ENCODE measurements at places on chromosomes 3 and 15.

- no peak for DNase-seq
Measured at GRCh38 chr3:168405288-168405687, 309.6 kb upstream of the GOLIM4 start.

GRCh38 chr15:85754989-85755388, 39.7 kb downstream of the KLHL25 start:
- no peak for DNase-seq

- DNase-seq, result no peak
Measured at GRCh38 chr3:15660055-15660935, 58.8 kb downstream of the BTD start.

DNA sequence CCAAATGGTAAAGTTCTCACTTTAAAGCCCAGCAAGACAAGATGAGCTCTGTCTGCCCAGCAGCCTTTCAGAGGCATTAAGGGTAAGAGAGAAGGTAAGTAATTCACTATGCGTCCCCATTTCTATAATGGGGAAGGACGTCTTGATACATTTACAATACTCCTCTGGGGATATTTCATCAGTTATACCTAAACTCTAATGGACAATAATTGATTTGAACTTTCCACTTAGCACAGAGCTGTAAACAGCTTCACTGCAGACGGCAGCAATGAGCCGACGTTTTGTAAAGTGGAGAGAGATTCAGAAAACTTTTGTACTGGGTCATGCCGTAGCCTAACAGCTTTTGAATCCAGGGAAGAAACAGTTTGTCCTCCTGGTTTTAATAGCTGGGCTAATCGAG, 127.4 kb downstream of the TIGIT start:
- no peak for DNase-seq

DNA sequence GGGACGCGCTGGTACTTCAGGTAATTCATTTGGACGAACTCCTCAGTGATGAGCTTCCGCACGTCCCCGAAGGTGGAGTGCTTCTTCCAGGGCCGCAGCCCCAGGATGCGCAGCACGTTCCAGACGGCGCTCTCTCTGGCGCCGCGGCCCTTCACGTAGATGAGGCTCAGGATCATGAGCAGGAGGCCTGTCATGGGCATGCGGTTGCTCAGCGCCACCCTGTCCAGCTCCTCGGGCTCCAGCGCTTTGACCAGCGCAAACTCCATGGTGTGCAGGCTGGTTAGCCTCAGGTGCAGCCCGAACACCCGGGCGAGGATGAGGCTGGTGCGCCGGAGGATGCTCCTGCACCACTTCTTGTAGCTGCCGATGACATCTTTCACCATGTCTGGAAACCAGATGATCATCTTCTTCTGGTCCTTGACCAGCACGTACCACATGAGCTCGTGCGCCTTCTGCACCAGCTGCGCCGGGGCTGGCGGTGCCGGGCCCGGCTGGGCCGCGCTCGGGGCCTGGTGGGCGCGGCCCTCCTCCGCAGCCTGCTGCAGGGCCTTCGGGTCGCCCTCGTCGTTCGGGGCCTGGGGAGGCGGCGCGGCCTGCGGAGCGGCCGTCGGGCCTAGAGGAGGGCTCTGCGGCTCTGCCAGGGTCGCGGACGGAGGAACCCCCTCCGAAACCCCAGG, 501 bp downstream of the NDN start:
- DNase-seq, result peak; percentile 27

DNA sequence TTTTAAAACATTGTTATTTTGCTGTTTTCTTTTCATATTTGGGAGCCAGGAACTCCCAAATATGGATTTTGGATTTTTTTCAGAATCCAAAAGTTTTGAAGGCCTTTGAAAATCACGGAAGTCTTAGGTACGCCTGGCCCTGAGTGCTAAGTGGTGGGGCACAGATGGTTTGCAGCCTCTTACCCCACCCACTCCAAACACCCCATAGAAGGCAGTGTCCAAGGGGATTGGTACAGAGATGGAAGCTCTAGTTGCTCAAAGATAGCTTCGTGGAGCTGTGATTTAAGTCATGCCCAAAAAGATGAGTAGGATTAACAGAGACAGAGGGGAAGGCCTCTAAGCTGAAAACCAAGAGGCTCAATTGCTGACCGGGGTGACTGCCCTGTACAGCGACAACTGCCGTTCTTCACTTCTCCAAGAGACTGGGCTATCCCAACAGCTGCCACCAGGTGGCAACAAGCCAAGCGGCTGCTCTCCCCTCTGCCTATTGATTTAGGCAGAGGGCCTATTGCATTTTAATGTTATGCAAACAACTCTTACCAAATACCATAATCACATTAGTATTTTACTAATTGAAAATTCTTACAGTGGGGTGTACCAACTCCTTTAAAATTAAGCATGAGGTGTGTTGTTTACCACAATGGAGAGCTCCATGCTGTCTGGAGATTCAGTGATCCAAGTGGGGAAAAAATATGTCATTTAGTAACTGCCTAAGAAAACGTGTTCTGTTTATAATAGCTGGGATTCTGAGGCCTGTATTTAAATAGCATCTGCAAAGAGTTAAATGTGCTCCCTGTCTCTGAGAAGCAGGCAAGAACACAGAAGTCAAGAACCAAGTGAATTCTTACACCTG, 64.0 kb upstream of the C15orf61 start:
- peak; percentile 68 for DNase-seq

DNA sequence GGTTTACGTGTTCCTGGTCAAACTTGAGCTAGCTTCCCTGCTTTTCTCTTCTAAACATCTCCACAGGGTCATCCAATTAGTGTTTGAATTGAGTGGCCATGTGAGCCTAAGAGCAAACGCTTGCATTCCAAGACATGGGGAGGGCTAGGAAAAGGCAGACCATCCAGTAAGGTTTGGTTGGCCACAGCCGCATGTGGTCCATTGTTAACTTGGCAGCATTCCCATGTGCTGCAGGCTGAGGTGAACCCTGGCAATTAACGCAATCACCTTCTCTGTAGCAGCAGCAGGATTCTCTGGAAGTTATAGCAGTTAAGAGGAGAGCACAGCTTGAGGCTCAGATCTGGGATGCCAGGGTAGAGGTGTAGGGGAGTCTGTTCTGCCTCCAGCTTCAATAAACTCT, 502.2 kb upstream of the LMCD1 start:
- peak; percentile 10 for DNase-seq

DNA sequence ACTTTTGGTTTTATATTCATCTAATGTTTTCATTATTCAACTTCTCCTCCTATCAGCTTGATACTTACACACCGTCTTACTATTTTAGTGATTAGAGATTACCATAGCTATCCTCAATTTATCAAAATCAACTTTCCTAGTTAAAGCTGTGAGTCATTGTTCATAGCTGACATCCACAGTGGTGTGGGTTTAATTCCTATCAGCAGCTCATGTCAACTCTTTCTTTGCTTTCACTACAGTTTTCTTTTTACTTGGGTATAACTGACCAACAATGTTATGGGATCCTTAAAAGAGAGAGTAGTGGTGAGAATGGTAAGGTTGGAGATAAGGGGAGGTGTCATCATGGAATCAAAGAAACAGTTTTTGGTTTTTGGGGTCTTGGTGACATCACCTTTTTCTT, 112.7 kb downstream of the NFKBIZ start:
- DNase-seq, result peak; percentile 89

GRCh38 chr3:12705374-12705926, 41.5 kb upstream of the RAF1 start:
- DNase-seq, result no peak

DNA sequence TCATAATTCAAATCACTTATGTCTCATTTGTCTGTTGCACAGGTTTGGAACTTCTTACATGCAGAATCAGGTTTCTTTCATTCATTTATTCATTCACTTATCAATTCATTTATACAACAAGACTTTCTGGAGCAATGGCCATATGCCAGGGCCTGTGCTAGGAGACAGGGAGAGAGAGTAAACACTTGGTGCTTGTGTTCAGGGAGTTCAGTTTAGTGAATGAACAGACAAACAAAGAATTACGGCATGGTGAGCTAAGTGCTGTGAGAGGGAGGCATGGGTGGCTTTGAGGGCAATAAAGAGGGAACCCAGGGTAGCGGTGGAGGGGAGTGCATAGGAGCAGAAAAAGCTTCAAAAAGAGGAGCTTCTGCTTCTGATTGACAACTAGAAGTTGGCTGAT, 8.5 kb upstream of the IREB2 start:
- no peak for DNase-seq

DNA sequence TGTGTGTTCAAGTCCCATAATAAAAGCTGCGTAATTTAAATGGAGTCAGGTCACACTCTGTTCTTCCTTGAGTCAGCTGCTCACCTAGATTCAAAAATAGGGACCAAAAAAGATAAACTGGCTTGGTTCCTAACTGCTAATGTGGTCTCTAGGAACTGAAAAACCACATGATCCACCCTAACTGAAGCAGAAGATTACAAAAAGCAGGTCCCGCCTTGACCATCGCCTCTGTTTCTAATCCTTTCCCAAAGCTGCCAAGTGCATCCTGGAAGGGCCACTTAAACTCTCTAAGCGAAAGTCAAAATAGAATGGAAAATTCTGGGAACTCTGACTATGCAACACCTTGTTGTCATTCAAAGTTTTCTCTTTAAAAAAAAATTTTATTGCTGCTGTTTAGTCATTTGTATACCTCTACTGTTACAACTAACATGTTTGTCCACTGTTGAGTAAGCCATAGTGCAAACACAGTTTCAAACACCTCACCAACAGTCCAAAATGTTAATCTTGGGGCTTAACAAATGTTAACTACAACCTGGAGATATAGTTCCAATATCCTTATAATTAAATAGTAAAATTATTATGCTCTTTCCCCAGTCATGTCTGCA, 88.9 kb upstream of the THBS1 start:
- DNase-seq, result no peak

DNA sequence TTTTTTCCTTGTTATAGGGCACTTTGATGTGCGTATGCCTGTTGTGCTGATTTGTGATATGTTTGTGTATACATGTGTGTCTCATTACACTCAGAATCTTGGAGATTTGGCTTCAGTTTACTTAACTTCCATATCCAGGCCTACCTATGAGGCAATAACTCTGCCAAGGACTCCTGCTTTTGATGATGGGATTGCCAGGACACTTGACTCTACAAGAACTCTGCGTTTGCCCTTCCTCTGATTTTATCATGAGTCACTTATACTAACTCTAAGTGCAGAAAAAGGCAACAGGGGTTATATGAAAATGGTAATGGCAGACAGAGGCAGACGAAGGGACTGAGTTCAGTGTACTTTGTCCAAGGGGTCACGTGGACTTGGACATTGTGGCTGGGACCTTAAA, 33.6 kb downstream of the MCTP2 start:
- no peak for DNase-seq

DNA sequence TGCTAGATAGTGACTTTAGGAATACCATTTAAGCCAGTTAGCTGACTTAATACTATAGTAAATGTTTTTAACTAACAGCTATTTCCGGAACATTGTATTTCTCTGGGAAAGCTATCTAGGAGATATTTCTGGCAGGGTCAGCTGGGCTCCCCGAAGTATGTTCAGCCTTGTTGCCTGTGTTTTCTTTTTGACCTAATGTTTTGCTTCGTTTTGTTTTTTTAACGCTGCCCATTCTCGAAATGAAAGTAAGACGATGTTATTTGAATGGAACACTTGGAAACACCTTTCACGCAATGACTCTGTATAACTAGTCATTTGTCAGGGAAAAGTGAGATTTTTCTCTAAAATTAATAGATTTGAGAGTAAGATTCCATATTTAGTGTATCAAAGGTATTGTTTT, 702.9 kb upstream of the NAALADL2 start:
- DNase-seq, result no peak

- DNase-seq, result peak; percentile 28
Measured at GRCh38 chr3:125478326-125478725, 41.7 kb downstream of the SNX4 start.

DNA sequence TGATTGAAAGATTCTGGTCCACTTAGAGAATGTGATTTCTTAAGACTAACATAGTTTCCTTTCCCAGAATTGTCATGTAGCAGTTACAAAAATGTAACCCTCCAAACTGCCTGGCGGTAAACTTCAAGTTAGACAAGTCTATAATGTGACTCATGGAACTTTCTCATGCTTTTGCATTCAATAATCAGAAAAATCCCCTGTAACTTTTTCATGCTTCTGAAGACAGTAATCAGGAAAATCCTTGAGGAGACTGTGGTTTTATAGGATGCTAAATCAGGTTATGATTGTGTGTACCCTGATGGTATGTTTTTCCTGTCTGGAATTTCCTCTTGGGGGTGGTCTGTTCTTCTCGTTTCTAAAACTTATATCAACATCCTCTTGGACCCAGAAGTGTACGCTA, 74.0 kb upstream of the RARB start:
- peak; percentile 70 for DNase-seq

DNA sequence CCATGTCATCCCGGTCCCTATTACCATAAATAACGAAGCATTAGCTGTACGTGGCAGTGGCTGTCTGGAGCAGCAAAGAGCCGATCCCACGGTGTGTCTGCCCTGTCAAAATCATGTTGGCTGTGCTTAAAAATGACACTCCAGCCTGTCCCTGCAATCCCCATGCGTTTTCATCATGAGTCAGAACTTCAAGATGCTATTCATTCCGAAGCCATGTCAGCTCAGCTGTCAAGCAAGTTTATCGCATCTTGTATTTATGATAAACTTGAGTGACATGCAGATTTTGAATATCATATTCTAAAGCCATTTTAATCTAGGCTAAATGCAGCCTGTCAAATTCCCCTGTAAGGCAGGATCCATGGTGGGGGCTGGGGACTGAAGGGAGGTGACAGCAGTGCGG, 152.4 kb downstream of the TJP1 start:
- peak; percentile 64 for DNase-seq

DNA sequence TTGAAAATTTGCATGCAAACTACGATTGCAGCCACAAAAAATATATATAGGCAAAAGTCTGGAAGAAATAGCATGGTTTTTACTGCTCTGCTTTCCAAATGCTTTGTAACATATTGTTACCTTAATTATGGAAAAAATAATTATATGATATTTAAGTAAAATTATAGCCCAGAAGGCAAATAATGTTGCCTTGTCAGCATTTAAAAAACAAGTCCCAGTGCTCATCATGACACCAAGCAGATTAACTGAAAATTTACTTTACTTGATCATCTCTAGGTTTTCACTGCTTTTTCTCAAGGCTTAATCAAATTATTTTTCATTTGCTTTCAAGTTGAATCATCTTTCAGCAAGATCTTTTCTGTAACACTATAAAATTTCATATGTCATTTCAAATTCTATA, 262.9 kb downstream of the ZMAT3 start:
- no peak for DNase-seq

- DNase-seq, result no peak
Measured at GRCh38 chr15:90028376-90028944, 27.3 kb downstream of the ZNF710 start.

- DNase-seq, result no peak
Measured at GRCh38 chr3:111238885-111239284, 167.3 kb downstream of the NECTIN3 start.

- peak; percentile 62 for DNase-seq
Measured at GRCh38 chr3:33717616-33717865, 513 bp downstream of the CLASP2 start.
